A549 treated with Hydrocortisone at 1 μM for 4 hours (cell line): ENCODE measurements at places on chromosomes 11 and 22. TPM values are rescaled to one million over a fixed set of nuclear protein-coding genes. Genes with fewer than 3 reads are reported as not detected.

The RCOR2 gene
- 0.88 to 1.1 TPM (median 0.99 TPM) in 5 replicates for total RNA-seq

The SLC17A6 gene
- total RNA-seq: not detected in 5 replicates

The LIF gene
- total RNA-seq: 28.2 to 31.6 TPM (median 30.1 TPM) in 5 replicates

The NKAPD1 gene
- total RNA-seq: 12.7 to 18.1 TPM (median 15.1 TPM) in 5 replicates

The SCUBE1 gene
- total RNA-seq: 0.09 to 0.36 TPM (median 0.13 TPM) in 5 replicates

The FXYD2 gene
- total RNA-seq: 11.5 to 19.3 TPM (median 16.3 TPM) in 5 replicates

The RFPL3 gene
- not detected in 5 replicates for total RNA-seq

The SYT9 gene
- total RNA-seq: 0.07 to 0.22 TPM (median 0.17 TPM) in 5 replicates

The VWA5A gene
- 0.09 to 0.28 TPM (median 0.24 TPM) in 5 replicates for total RNA-seq

The SCGB1D2 gene
- 0.28 TPM in 1 of 5 replicates, not detected in the others for total RNA-seq

The NXPE4 gene
- total RNA-seq: not detected in 5 replicates

The OR4A16 gene
- total RNA-seq: not detected in 5 replicates

The PKNOX2 gene
- total RNA-seq: 0.03 to 0.07 TPM (median 0.03 TPM) in 3 of 5 replicates, not detected in the others

The FGF19 gene
- 0.05 to 0.14 TPM (median 0.08 TPM) in 4 of 5 replicates, not detected in the other for total RNA-seq

The SPI1 gene
- total RNA-seq: 0.08 to 0.20 TPM (median 0.14 TPM) in 3 of 5 replicates, not detected in the others

The SLC29A2 gene
- 5.8 to 8.6 TPM (median 8.0 TPM) in 5 replicates for total RNA-seq

The KCNK7 gene
- total RNA-seq: 0.08 to 0.93 TPM (median 0.78 TPM) in 5 replicates

The MTA2 gene
- 84.4 to 102 TPM (median 85.9 TPM) in 5 replicates for total RNA-seq

The KRTAP5-9 gene
- total RNA-seq: 0.09 TPM in 1 of 5 replicates, not detected in the others

The PICK1 gene
- total RNA-seq: 10.4 to 14.3 TPM (median 11.2 TPM) in 5 replicates

The OR8G1 gene
- not detected in 5 replicates for total RNA-seq

The ACTN3 gene
- 0.06 TPM in 2 of 5 replicates, not detected in the others for total RNA-seq

The CDC42BPG gene
- 1.5 to 2.1 TPM (median 1.5 TPM) in 5 replicates for total RNA-seq

The HDAC10 gene
- total RNA-seq: 8.5 to 11.5 TPM (median 11.1 TPM) in 5 replicates
